Trophoblast cell (in vitro differentiated cells and primary cell): ENCODE measurements at places on chromosomes 5 and 9.
A peak's percentile ranks its signal among the peaks of the same experiment; 100 is the strongest.

DNA sequence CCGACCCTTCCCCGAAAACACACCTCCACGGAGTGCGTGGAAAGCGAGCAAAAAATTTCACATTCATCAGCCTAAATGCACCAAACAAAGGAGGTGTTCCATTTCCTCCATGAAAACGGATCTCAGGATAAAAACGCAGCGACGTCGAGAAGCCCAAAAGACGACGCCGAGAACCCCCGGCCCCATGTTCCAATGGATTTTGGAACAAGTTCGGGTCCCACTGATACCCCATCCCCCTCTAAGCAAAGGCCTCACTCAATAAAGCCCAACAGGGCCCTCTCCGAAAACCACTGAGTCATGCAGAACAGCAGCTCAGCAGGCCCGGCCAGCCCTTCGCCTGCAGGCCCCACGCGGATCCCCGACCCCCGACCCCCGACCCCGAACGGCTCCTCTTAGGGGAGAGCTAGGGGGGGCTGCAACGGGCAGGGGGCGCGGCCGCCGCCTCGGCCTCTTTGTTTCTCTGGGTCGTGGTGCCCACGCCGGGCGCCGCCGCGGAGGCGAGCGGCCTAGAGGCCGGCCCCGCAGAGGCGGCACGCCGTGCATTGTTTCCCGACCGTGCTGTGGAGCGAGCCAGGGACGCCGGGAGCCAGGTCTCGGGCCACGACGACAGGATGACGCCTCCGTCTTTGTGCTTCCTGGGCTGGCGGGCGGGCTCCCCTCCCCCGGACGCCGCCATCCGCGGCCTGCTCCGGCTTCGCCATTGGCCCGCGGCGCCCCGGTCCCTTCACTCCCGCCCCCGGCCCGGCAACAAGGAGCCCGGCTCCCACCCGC lies 915 bp downstream of the ZFAND5 start:
- peak; percentile 57 for DNase-seq

GRCh38 chr9:16371306-16371705 lies 499.2 kb downstream of the BNC2 start:
- no peak for DNase-seq

- no peak for DNase-seq
Observed at GRCh38 chr9:130467316-130467715, 22.6 kb downstream of the ASS1 start.

DNA sequence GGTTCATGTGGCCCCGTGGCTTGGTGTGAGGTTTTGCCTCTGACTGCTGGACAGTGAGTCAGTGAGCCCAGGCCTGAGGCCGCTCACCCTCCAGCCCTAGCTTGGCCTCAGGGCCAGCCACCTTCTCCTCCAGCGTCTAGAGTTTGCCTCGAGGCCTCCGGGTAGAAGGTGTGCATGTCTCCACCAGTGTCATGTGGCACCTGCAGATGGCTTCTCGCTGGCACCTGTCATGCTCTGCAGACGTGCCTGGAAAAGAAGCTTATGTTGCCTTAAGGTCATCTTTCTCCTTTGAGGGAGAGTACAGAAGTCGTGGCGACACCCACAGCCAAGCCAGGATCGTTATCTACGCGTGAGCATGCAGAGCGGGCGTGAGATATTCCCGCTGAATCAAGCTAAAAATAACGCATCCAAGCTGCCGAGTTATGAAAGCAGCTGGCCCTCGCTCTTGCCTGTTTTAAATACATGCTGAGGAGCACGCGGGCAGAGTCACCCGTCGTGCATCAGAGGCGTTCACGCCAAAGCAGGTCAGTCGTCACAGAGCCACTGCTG lies 79.7 kb upstream of the FCN2 start:
- DNase-seq: peak; percentile 89

DNA sequence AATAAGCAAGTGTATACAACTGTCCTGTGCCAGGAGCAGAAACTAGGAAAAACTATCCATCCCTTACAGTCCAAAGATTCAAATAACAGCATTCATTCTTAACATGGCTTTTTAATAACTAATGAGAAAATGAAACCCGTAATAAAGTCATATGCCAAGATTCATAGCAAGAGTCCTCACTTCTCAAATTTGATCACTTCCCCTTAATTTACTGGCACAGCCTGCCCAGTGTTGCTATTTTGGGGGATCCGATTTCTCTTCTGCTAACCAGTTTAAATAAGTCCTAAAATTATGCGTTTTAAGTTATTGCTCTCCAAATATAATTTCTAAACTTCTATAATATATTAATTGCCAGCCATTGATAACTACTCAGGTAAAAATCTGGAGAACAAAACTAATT lies 177.0 kb upstream of the PTGER4 start:
- no peak for DNase-seq

GRCh38 chr9:14993061-14993800 lies 83.0 kb upstream of the FREM1 start:
- DNase-seq: peak; percentile 18

DNA sequence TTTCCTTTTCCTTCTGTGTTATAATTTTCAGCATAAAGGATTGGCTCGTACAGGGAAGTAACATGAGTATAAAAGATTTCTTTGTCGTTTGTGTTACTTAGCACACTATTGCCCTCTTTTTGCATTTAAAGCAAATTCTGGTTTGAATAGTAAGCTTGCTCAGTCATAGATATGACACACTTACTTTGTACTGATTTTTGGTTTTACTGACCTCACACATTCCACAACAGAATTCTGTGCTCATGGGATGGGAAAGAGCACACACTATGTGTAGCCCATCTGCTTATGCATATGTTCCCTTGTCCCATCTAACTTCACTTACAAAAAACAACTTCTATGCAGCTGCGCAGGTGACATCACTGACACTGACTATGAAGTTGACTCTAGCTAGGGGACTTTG lies 111.9 kb upstream of the MTAP start:
- DNase-seq: no peak

- no peak for DNase-seq
Observed at GRCh38 chr5:79544131-79544530, 30.2 kb upstream of the HOMER1 start.

GRCh38 chr5:123414974-123415373 lies 8.2 kb downstream of the CEP120 start:
- DNase-seq: no peak

- no peak for DNase-seq
Observed at GRCh38 chr5:21071421-21071820, 1083.4 kb upstream of the CDH18 start.

- DNase-seq: no peak
Observed at GRCh38 chr9:77987081-77987656, 44.4 kb downstream of the GNAQ start.

DNA sequence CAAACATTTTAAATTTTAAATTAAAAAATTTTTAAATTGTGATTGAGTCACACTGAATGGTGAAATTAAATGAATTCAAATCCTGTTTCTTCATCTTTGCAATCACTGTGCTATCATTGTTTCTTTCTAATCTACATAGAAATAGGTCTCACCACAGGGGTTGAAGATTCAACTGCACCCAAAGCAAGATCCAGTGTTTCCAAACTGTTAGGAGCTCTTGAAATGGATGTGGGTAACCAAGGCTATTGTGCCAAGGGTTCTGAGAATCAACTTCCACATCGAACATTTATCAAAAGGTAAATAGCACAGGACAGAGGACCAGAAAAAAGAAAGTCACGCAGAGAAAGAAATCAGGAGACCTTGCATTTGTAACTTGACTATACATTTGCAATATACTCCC lies 172.6 kb upstream of the RASEF start:
- DNase-seq: no peak
